ENCODE measurements at places on chromosomes 2 and 18.

GRCh38 chr2:154882725-154883124 lies 184.2 kb downstream of the KCNJ3 start:
- no peak for DNase-seq

DNA sequence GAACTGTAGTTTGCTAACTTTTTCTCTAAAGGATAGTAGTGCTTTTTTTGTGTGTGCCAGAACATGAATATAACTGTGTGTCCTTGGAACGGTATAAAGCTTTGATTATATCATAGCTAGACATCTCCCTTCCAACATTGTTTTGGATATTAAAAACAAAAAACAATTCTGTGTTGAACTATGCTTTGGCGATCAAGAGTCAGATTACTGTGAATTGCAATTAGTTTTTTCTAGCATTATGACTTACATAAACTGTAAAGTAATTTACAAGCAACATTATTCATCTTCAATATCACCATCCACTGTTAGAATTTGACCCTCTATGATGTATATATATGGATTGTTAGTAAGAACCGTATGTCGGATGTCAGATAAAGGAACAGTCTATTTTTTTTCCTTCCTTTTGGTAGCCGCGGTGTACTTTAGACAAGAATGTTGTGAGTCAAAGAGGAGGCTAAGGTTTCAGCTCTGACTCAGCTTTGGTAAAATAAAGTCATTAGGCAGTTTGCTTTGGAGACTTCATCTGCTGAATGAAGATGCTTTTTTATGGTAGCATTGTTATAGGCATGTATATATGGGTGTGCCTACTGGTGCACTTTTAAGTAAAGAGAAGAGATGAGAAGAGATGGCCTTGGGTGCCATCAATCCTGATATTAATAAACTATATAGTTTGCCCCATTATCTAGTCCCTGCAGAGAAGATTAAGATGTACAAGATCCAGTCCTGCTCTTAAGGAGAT lies 76.4 kb downstream of the LTBP1 start:
- DNase-seq, result no peak

- no peak for DNase-seq
These were observed 29.4 kb upstream of the EIF2AK3 start for GRCh38 chr2:88656690-88657089.

- DNase-seq, result no peak
These were observed 3.6 kb upstream of the GPC1 start for GRCh38 chr2:240431661-240432424.

DNA sequence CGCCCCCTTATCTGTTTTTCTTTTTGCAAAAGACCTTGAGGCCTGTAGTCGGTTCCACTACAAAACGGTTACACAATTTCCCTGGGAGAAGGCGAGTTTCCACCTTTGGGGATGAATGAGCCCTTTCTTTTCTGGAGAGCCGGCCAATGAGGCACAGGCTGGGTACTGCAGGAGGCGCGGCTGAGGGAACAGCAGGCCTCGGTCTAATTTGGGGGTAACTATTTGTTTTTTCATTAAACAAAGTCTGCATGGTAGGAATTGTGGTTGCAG lies 129.2 kb downstream of the MYCN start:
- DNase-seq, result no peak

DNA sequence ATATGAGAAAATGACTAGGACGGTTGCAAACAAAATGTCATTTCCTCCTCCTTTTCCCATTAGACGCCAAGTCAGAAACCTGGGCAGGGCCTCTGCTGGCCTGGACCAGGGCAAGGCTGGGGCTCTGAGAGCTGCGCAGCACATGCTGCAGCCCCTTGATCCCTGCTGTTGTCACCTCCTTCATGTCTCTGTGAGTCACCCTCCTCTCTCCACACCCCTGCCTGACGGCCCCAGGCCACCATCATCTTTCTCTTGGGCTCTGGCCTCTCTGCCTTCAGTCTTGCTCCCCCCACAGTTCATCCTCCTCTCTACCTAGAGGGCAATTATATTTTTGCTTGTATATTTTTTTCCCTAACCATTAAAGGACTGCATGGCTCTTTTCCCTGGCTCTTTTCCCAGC lies 10.0 kb downstream of the FLACC1 start:
- DNase-seq, result no peak

GRCh38 chr2:203983064-203983715 lies 46.6 kb downstream of the ICOS start:
- DNase-seq, result no peak

DNA sequence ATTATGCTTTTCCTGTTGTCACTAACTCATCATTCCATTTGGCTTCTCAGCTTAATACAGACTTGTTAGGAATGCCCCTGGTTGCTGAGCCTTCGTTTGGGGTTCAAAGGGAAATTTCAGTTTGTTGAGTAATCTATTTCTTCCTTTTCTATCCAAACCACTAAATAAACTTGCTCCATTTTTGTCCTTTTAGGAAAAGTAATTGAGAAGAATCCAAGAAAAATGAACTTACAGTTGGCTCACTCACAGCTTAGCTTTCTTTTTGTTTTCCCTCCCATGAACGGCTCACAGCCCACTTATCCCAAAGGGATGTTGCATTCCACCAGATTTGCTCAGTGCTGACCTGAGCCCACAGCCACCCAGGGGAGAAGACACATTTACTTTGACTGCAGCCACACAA lies 73.9 kb downstream of the SOX11 start:
- no peak for DNase-seq

GRCh38 chr2:160207804-160208654 lies 8.0 kb upstream of the ITGB6 start:
- no peak for DNase-seq

GRCh38 chr2:238555786-238556542 lies 129.2 kb downstream of the ASB1 start:
- no peak for DNase-seq

DNA sequence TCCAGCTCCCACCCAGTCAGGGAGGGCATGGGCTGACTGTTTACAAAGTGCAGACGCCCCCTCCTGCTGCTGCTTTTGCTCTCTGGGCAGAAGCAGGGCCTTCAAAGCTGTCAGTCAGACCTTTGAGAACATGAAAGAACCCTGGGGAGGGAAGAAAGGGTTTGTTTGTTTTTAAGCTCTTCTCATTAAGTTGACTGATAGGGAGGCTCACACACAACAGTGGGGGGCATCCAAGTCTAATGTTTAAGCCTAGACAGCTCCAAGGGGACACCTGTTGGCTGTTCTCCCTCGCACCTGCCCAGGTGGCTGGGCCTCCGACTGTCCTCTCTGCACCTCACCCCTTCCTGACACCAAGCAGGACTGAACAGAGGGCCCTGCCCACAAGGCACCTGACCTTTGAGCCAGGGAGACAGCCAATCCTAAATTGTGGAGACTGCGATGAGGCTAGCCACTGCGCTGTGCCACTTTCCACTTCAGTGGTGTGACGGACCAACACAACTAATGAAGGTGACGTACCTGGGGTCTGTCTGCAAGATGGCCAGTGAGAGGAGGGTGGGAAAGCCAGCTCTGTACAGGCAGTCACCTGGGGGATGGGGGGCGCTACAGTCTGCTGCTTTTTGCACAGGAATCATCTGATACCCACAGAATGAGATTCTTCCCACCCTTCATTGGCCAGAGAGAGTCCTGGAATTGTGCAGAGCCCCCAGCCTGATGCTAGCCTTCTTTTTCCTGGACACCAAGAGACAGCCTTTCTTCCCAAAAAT lies 16.3 kb downstream of the ST6GAL2 start:
- DNase-seq, result no peak

DNA sequence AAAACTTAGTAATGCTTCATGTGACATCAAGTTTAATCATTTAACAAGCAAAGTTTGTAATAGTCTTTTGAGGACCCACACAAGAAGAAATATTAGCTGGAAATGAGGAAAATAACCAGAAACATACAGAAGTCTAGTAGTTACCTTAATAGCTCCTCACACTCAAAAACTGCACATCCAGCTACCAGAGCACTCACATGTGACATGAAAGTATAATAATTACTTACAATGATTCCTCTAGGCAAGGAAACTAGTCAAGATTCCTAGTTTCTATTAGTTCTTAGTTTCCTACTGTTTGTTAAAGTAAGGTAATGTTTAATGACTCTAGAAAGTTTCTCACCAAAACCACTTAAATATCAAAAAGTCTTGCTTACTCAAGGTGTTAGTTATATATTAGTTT lies 335.8 kb downstream of the RAD51AP2 start:
- DNase-seq, result no peak

GRCh38 chr2:174051741-174052583 lies 86.8 kb upstream of the SP3 start:
- DNase-seq, result no peak

GRCh38 chr2:144645083-144645778 lies 125.3 kb upstream of the ZEB2 start:
- no peak for DNase-seq

GRCh38 chr2:234211797-234212196 lies 161.3 kb downstream of the SPP2 start:
- DNase-seq, result no peak

DNA sequence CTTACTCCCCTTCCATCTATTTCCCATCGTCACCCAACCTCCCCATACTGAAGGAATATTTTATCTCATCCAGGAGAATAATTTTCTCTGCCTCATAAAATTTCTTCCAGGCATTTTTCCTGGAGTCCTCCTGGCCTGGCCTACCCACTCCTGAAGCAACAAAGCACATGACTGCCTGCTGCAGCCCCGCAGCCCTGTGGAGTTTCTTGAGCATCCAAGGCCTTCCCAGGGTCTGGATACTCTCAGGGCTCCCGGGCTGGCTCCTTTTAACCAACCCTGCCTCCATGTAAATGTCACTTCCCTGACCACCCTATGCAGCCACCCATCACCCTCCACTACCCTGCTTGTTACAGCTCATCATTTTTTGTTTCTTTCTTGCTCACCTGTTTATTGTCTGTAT lies 64.0 kb downstream of the CDH20 start:
- no peak for DNase-seq

- no peak for DNase-seq
These were observed 171.8 kb upstream of the ATP5MC3 start for GRCh38 chr2:175353275-175353674.

DNA sequence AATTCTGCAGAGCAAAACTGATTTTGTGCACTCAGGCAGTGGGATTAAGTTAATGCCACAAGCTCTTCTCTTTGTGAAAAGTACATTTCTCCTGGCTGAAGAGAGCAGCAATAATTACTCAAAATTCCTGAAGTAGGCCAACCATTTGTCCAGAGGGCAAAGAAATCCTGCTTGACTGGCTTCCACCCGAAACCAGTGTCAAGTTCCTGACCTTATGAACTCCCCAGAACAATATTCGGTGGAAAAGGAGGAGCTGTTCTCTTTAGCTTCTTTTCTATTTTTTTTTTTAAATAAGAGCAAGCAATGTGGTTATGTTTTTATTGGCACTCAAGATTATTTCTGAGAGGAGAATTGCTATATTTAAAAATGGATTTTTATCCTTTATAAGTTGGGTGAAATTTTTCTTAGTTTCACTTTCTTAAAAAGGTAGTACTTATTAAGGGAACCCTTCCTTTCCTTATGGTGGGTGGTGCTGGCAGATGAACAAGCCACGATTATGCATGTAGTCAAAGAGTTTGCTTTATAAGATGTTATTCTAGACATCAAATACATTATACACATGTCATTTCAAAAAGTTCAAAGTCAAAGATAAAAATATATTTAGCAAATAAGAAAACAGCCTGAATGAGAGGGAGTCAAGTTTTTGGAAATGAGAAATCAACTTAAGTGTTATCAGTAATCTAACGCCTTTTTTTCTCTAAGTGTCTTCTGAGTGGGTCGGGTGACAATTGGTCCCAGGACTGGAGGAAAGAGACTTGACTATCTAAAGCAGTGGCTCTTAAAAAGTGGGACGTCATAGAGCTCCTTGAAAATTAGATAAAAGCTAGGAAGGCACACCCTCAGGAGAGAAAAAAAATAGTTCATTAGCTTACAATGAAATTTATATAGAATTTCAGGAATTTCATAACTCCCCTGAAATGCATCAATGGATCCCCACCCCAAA lies 194.5 kb downstream of the IKZF2 start:
- no peak for DNase-seq

GRCh38 chr2:24871852-24872333 lies 48.1 kb downstream of the ADCY3 start:
- DNase-seq, result no peak

DNA sequence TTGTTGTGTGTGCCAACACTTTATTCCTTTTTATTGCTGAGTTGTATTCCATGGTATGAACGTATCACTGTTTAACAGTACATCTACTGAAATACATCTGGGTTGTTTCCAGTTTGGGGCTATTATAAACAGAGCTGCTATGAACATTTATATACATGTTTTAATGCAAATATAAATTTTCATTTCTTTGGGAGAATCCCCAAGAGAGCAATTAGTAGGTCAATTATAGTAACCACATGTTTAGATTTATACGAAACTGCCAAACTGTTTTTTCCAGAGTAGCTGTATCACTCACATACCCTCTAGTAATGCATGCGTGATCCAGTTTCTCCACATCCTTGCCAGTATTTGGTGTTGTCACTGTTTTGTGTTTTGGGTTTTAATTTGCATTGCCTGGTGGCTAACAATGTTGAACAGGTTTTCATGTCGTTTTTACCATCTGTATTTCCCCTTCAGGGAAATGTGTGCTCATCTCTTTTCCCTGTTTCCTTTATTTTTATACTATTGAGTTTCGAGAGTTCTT lies 81.0 kb downstream of the TMEM131 start:
- DNase-seq, result no peak

- DNase-seq, result no peak
These were observed 1.8 kb downstream of the SLC4A3 start for GRCh38 chr2:219628986-219629901.

- DNase-seq, result no peak
These were observed 30.7 kb upstream of the FRZB start for GRCh38 chr2:182897137-182897536.

- DNase-seq, result no peak
These were observed 10.0 kb downstream of the PCARE start for GRCh38 chr2:29064346-29064715.

DNA sequence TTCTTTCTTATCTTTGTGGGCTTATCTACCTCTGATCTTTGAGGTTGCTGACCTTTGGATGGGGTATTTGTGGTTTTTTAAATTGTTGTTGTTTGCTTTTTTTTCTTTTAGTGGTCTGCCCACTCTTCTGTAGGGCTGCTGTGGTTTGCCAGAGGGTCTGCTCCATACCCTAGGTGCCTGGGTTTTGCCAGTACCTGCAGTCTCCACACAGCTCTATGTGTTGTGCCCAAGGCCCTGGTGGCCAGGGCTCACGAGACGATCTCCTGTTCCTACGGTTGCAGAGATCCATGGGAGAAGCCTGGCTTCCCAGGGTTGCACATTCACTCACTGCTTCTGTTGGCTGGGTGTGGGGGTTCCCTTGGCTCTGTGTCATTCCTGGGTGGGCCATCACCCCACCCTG lies 87.1 kb downstream of the PARD3B start:
- DNase-seq, result no peak

DNA sequence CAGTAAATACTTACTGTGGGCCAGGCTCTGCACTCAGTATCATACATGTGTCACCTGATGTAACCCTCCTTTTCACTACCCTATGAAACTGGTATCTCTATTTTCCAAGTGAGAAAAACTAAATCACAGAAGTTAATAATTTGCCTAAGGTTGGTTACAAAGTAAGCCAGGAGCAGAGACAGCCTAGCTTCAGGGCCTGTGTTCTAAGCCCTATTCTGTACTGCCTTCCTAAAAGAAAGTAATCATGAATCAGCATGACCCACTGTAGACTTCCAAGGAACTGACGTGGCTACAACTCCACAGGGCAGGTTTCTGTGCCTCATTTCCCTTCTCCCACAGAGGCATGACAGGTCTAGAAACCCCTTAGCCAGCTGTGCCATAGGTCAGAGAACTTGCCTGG lies 14.3 kb downstream of the ZNF142 start:
- DNase-seq, result no peak

GRCh38 chr2:217184242-217184641 lies 324.4 kb upstream of the TNP1 start:
- DNase-seq, result no peak

GRCh38 chr18:34097312-34097711 lies 127.4 kb downstream of the NOL4 start:
- no peak for DNase-seq

GRCh38 chr18:50632895-50633515 lies 73.1 kb downstream of the MAPK4 start:
- no peak for DNase-seq
